ENCODE measurements at places on chromosomes 11 and 22.

GRCh38 chr11:111153194-111153593, 92.3 kb upstream of the POU2AF2 start:
- DNase-seq: no peak

DNA sequence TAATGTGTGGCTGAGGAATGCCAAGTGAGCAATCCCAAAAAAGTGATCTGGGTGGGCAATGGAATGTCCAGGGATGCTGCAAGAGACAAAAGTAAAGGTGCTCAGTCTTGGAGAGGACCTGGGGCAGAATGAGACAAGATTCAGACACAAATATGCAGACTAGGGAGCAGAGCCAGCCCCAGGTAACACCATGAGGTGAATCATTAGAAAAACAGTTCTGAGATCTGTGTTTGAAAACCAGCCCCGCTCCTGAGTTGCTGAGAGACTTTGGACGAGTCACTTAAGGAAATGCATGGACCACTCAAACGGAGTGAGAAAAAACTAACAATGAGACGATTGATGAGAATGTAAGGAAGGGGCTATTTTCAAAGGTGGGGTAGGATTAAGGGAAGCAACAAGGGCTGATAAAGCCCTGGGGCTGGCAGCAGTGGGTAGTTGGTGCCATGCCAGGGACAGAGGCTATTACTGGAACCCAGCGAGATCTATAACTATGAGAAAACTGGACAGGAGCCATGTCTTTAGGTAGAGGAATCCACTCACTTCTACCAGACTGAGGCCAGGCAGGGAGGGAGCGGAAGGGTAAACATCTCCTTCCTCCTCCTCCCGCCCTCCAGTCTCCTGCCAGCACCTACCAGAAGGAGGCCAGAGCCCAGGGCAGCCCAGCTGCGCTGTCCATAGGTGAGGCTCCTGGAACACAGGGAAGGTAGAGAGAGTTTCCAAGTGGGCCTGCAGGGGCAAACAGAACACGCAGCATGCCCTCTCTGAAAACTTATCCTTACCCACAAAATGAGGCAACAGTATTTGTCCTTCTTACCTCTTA, 130.4 kb upstream of the TEAD1 start:
- no peak for DNase-seq

- DNase-seq: no peak
Observed at GRCh38 chr22:44229331-44229730, 48.6 kb downstream of the PARVG start.

DNA sequence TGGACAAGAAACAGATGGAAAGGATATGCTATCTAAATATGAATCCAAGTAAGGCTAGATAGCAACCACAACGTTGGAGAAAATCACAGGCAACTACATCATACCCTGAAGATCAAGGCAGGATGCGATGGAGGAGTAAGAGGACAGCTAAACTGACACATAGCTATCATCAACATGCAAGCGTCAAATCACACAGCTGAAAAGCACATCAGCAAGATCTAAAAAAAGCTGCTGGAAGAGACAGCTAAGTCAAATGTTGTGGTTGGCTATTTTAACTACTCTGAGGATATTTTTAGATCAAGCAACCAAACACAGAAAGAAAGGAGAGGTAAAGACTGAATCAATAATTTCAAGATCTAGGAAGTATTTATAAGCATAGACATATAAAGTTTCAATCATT, 466.9 kb downstream of the BRD1 start:
- DNase-seq: no peak

GRCh38 chr11:106702805-106703204, 315.5 kb downstream of the GUCY1A2 start:
- no peak for DNase-seq

GRCh38 chr11:65338676-65339075, 5.0 kb downstream of the DPF2 start:
- DNase-seq: no peak

GRCh38 chr11:72075109-72075508, 5.2 kb downstream of the NUMA1 start:
- no peak for DNase-seq

DNA sequence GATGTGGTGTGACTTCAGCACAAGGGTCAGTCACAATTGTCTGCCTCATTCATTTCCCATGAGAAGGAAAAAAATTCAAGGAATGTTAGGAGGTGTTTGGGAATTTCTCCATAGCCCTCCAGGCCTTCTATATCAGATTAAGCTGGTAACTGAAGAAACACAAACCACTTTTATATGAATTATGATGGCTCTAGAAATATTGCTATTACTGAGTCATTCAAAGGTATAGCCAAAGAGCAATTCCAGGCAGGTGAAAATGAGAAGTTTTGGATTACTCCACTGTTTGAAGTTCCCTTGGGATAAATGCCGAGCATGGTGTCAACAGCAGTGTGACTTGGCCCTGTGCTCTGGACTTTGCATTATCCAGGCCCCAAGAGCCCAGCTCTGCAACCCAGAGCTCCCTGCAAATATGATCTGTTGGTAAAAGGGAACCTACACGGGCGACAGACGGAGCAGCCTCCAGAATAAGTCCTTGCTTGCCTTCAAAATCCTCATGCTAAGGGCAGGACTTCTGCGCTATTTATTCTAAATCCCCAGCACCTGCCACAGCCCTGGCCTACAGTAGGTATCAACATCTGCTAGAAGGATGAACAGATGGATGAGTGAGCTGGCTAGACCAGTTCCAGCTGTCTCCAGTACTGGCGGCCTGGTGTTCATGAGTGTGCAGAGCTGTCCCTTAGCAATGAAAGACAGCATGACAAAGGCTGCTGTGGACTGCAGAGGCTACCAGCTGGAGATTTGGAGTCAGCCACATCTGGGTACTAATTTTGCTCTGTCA, 67.5 kb upstream of the ZBED5 start:
- DNase-seq: no peak

DNA sequence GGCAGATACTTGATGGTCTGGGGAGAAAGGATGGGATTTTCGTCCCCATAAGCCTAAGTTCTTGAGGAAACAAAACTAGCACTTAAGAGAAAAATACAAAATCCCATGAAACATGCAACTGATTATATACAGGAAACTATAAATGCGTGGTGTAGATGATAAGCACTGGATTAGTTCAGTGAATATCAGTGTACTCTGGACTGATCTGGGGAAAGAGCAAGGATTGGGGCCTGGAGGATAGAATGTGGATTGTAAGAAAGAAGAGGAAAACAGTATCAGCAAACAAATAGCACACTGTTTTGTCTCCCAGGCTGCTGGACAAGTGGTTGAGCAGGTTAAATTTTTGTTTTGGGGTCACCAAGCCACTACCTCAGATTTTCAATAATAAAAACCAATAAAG, 49.8 kb downstream of the DCUN1D5 start:
- no peak for DNase-seq

DNA sequence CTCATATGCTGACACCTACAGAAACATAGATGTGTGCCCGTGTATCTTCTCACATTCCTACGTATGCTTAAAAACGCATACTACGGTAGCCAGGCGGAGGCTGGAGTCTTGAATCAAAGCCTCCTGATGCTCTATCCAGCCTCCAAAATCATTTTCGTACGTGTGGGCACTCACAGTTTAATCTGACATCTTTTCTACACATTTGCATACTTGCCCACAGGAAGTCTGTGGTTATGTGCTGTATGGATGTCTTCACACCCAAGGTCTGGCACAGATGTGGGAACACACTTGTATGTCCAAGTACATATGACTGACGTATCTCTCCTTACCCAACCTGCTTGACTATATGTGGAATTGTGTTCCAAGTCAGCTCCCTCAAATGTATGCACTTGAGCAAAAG, 561.8 kb upstream of the CADM1 start:
- no peak for DNase-seq

- no peak for DNase-seq
Observed at GRCh38 chr11:83156996-83157593, at the start of gene PCF11. TSS of gene PCF11 (plus strand) at chr11:83157131. CDS start at chr11:83157440, 309 bp downstream.

GRCh38 chr11:35676611-35676965, 14.0 kb downstream of the TRIM44 start:
- DNase-seq: no peak

DNA sequence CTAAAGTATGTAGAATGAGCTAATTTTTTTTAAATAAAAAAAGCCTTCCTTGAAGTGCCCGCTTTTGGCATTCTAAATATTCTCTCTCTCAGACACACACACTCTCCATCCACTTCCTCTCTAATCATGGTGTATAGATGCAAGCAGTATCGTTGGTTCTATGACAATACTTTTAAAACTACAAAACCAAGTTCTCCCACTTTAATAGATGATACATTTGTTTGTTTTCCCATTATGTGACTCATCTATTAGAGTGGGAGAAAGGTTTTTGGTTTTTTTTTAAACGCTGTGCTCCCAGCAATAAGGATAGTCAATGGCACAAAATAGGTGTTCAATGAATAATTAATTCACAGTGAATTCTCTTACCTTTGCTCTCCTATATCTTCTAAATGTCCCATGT, 44.6 kb downstream of the FZD4 start:
- DNase-seq: no peak

- DNase-seq: no peak
Observed at GRCh38 chr22:37781434-37782059, 26.2 kb upstream of the GCAT start.

GRCh38 chr11:12187399-12187798, 77.0 kb downstream of the MICAL2 start:
- no peak for DNase-seq

GRCh38 chr11:16799890-16800289, 61.4 kb downstream of the C11orf58 start:
- no peak for DNase-seq

Data from CMK (cell line).